Prostate gland (tissue), 2 donors: ENCODE measurements at places on chromosomes 2 and 18. TPM values are rescaled to one million over a fixed set of nuclear protein-coding genes. Genes with fewer than 3 reads are reported as not detected.

DNA sequence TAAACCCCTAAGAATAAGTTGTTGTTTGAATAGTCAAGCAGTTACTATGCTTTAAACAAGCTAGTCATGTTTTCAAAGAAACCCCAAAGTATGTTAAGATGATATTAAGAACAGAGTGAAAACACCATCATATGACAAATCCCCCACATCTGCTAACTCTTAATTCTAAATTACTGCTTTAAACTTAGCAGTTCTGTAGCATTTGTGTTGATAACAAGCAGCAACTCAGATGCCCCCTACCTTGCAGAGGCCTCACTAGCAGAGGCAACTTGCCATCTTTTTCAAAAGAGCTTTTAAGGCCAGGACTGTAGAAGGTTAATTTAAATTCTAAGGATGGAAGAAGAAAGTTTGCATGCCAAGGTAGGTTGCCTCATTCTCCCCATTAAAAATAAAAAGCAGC is 376.2 kb downstream of the SETBP1 start:
- no peak overlapping the region for H3K4me3 ChIP-seq
- no peaks in the 10 kb centered on the region for H3K36me3 ChIP-seq
- H3K4me1 ChIP-seq = no peaks in the 10 kb centered on the region
- no peak for DNase-seq
- no peak overlapping the region for H3K27ac ChIP-seq

The MBP gene
- 43.5 TPM for total RNA-seq

The FAM228A gene
- total RNA-seq = 0.55 TPM

The ANAPC1 gene
- 48.6 TPM for total RNA-seq

- H3K4me1 ChIP-seq = no peaks in the 10 kb centered on the region
- no peak overlapping the region for H3K27ac ChIP-seq
- no peak overlapping the region for H3K4me3 ChIP-seq
- H3K36me3 ChIP-seq = no peaks in the 10 kb centered on the region
- no peak for DNase-seq
These were observed 185.9 kb upstream of the NRP2 start for GRCh38 chr2:205496370-205496769.

DNA sequence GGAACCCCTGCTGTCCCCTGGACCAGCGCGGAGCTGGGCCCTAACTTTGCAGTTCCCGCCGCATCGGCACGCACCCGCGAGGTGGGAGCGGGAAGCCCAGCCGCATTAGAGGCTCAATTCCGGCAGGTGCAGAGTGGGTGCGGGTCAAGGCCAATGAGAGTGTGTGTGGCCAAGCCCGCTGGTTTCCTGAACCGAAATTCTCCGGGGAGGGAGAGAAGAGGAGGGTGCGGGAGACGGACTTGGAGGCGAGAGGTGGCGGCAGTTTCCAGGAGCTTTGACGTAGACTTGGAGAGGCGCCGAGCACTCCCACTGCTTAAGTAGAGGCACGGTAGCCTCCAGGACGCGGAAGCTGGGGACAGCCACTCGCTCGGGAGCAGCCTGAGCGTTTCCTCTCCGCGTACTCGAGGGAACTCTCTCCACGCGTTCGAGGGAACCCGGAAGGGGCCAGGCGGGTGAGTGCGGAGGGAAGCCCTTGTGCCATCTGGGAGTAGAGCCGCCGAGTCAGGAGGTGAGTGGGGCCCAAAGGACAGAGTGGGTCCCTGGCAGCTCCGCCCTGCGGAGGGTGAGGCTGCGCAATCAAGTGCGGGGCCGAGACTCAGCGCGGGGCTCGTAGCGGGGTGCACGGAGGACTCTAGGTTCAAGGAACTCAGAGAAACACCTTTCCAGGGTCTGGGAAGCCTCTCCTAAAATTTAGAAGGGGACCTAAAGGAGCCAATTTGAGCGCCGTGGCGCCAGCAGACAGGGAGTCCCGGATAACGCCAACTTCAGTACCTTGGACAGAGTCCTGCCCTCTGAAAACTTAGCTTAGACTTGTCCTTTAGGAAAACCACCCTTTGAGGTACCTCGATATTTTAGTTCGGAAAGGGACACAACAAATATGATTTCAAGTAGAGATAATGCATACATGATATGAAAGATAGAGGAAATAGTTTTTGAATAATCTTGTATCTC is at the start of gene FAM237A:
Gene FAM237A (plus strand): TSS at position 413 of the 951 bp plus-strand sequence. CDS start 1,750 bp downstream, outside the sequence.
- no peak within 1 kb of the TSS for H3K27ac ChIP-seq
- no peaks in the 10 kb centered on the region for H3K36me3 ChIP-seq
- no peak within 1 kb of the TSS for H3K4me3 ChIP-seq
- no peaks in the 10 kb centered on the region for H3K4me1 ChIP-seq
- no peak for DNase-seq

GRCh38 chr2:6827566-6828298 is 38.0 kb downstream of the CMPK2 start:
- H3K27ac ChIP-seq = no peak overlapping the region
- no peaks in the 10 kb centered on the region for H3K4me1 ChIP-seq
- no peaks in the 10 kb centered on the region for H3K27me3 ChIP-seq
- DNase-seq = no peak

- DNase-seq = no peak
- no peaks in the 10 kb centered on the region for H3K36me3 ChIP-seq
- H3K27ac ChIP-seq = no peak overlapping the region
- H3K4me3 ChIP-seq = no peak overlapping the region
- no peaks in the 10 kb centered on the region for H3K27me3 ChIP-seq
These were observed 18.7 kb downstream of the HNRNPLL start for GRCh38 chr2:38583994-38584393.

The UXS1 gene
- total RNA-seq = 54.8 TPM

The TMEM169 gene
- total RNA-seq = 0.80 TPM

The PAIP2B gene
- 5.9 TPM for total RNA-seq

The OSR1 gene
- total RNA-seq = 9.3 TPM

DNA sequence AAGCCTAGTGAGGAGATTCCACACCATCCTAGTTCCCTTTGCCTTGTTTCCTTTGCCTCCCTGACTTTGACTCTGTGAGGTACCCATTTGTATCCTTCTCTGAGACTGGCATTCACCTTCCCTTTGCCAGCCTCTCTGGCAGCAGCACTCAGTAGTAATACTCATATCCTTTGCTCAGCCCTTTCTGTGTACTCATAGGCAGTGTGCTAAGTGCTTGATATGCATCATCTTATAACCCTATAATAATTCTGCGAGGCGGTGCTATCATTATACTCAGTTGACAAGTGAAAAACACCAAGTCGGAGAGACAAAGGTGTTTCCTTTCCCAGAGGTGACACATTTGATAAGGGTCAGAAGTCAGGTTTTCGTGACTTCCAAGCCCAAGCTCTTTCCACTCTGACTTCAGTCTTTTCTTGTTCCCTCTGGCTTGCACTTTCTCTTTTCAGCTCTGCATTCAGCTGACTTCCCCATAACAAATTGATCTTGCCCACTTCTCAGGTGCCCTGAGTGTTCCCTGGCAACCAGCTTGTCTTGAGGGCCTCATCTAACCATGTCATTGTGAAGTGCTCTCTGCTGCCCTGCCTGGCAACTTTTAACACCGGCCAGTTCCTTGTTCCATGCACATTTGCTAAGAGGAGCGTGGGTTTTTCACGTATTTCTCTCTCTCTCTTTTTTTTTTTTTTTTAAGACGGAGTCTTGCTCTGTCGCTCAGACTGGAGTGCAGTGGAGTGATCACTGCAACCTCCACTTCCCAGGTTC is 94.5 kb upstream of the UPP2 start:
- H3K4me1 ChIP-seq = no peaks in the 10 kb centered on the region
- no peaks in the 10 kb centered on the region for H3K36me3 ChIP-seq
- H3K27ac ChIP-seq = no peak overlapping the region
- no peak overlapping the region for H3K4me3 ChIP-seq
- no peak for DNase-seq
- no peaks in the 10 kb centered on the region for H3K27me3 ChIP-seq

GRCh38 chr2:173755798-173756197 is 209.4 kb downstream of the SP3 start:
- no peaks in the 10 kb centered on the region for H3K4me1 ChIP-seq
- H3K27me3 ChIP-seq = no peaks in the 10 kb centered on the region
- no peak overlapping the region for H3K27ac ChIP-seq

- H3K27me3 ChIP-seq = no peaks in the 10 kb centered on the region
- no peaks in the 10 kb centered on the region for H3K4me1 ChIP-seq
- H3K27ac ChIP-seq = no peak overlapping the region
- H3K36me3 ChIP-seq = peaks cover 13% of the 10 kb centered on the region
These were observed 19.3 kb downstream of the STK36 start for GRCh38 chr2:218691234-218691633.

GRCh38 chr18:63994783-63995399 is 25.0 kb downstream of the SERPINB8 start:
- H3K27me3 ChIP-seq = no peaks in the 10 kb centered on the region
- no peak overlapping the region for H3K4me3 ChIP-seq
- H3K27ac ChIP-seq = no peak overlapping the region
- no peak for DNase-seq

The ADAM23 gene
- 10.7 TPM for total RNA-seq

The RBKS gene
- total RNA-seq = 1.8 TPM

The CERKL gene
- 0.55 TPM for total RNA-seq

The UGT1A10 gene
- not detected for total RNA-seq

DNA sequence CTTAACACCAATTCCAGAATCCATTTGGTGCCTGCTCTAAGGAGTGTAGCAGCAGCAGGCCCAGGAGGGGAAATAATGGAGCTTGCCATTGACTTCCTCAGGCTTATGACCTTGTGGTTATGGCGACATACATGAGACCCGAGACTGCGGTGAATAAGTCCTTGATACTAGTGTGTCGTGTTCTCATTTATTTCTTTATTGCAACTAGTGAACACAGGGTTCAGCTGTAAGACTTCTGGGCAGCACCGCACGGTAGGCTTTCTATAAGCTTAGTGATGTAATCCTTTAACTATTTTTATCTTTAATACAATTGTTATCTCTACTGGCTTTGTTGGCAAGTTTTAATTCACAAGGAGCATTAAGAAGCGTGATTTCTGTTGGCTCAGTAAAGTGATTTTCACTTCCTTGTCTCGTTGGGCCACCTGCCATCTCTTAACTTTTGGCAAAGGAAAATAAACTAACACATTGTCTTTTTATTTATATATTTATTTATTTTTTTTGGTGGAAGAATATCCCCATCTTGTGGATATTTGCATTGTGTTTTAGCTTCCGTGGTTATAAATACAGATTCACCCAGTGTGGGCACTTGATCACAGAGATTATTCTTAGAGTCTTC is 139.8 kb downstream of the LTBP1 start:
- no peak overlapping the region for H3K4me3 ChIP-seq
- no peaks in the 10 kb centered on the region for H3K27me3 ChIP-seq
- H3K4me1 ChIP-seq = no peaks in the 10 kb centered on the region

The RBM45 gene
- 19.0 TPM for total RNA-seq

- no peak overlapping the region for H3K4me3 ChIP-seq
- DNase-seq = no peak
These were observed 143.2 kb downstream of the TPGS2 start for GRCh38 chr18:36685580-36685979.

The GAREM2 gene
- 3.5 TPM for total RNA-seq

GRCh38 chr2:54949431-54949830 is 100.8 kb downstream of the RTN4 start:
- no peaks in the 10 kb centered on the region for H3K36me3 ChIP-seq
- no peaks in the 10 kb centered on the region for H3K27me3 ChIP-seq
- no peak overlapping the region for H3K27ac ChIP-seq

- no peaks in the 10 kb centered on the region for H3K36me3 ChIP-seq
- DNase-seq = no peak
- no peak overlapping the region for H3K27ac ChIP-seq
- no peaks in the 10 kb centered on the region for H3K27me3 ChIP-seq
- no peak overlapping the region for H3K4me3 ChIP-seq
- no peaks in the 10 kb centered on the region for H3K4me1 ChIP-seq
These were observed 30.9 kb upstream of the OSBPL6 start for GRCh38 chr2:178163395-178163794.

GRCh38 chr18:7032537-7032936 is 85.1 kb downstream of the LAMA1 start:
- no peaks in the 10 kb centered on the region for H3K4me1 ChIP-seq
- H3K36me3 ChIP-seq = no peaks in the 10 kb centered on the region
- no peaks in the 10 kb centered on the region for H3K27me3 ChIP-seq

GRCh38 chr2:144835634-144836350 is 315.9 kb upstream of the ZEB2 start:
- no peak overlapping the region for H3K27ac ChIP-seq
- no peaks in the 10 kb centered on the region for H3K27me3 ChIP-seq
- H3K4me1 ChIP-seq = no peaks in the 10 kb centered on the region

DNA sequence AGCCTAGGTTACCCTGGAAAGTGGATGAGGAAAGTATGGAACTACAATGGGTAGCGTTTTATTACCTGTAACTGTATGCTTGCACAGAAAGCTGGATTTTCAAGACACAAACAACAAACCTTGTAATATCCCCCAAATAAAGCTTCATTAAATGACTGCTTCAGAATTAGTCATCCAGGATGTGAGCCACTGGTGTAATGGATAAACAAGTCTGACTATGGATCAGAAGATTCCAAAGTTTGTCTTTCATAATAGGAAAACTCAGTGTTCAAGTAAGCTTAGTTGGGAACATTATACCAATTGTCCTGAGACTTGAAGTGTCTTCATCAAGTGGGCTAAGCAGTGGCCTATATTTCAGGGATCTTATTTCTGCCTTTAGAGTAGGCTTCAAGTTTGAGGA is 518.8 kb downstream of the LRP1B start:
- DNase-seq = no peak
- no peaks in the 10 kb centered on the region for H3K4me1 ChIP-seq
- H3K27ac ChIP-seq = no peak overlapping the region
- H3K36me3 ChIP-seq = no peaks in the 10 kb centered on the region
- no peak overlapping the region for H3K4me3 ChIP-seq

The PIAS2 gene
- 16.3 TPM for total RNA-seq

GRCh38 chr2:190327867-190328572 is 8.4 kb upstream of the HIBCH start:
- H3K36me3 ChIP-seq = no peaks in the 10 kb centered on the region
- no peak for DNase-seq
- H3K4me3 ChIP-seq = no peak overlapping the region
- no peaks in the 10 kb centered on the region for H3K27me3 ChIP-seq
- no peak overlapping the region for H3K27ac ChIP-seq

The RNF103 gene
- 40.8 TPM for total RNA-seq

GRCh38 chr2:43047187-43047780 is 179.1 kb downstream of the ZFP36L2 start:
- H3K4me1 ChIP-seq = no peaks in the 10 kb centered on the region
- H3K27me3 ChIP-seq = no peaks in the 10 kb centered on the region
- H3K4me3 ChIP-seq = no peak overlapping the region

The COPS8 gene
- total RNA-seq = 73.1 TPM

DNA sequence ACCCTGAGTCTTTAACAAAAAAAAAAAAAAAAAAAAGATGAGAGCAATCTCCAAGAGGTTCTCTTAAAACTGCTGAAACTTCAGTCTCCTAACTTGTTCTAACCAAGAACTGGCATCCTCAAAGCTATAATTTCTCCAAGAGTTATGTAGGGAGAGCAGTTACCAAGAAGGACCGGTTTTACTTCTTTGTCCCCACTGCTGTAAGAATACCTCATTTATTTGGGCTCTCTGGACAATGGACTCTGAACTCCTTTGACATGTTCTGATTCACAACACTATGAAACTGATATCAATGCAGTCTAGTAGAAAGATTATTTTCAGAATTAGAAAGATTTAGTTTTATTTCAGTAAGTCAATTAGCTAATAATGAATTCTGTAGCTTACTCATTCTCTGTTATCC is 84.5 kb upstream of the DTNB start:
- H3K4me3 ChIP-seq = no peak overlapping the region
- no peaks in the 10 kb centered on the region for H3K27me3 ChIP-seq
- no peaks in the 10 kb centered on the region for H3K36me3 ChIP-seq
- H3K27ac ChIP-seq = peak overlapping the region; percentile 73
- peak; percentile 48 for DNase-seq

The KCNG3 gene
- 0.27 TPM for total RNA-seq

- H3K36me3 ChIP-seq = no peaks in the 10 kb centered on the region
- H3K27ac ChIP-seq = no peak within 1 kb of the TSS
- H3K4me1 ChIP-seq = no peaks in the 10 kb centered on the region
These were observed at the start of gene RESP18 for GRCh38 chr2:219332542-219332941. TSS of gene RESP18 (minus strand) at chr2:219332744.

- DNase-seq = no peak
- H3K27me3 ChIP-seq = no peaks in the 10 kb centered on the region
- no peaks in the 10 kb centered on the region for H3K36me3 ChIP-seq
- no peak overlapping the region for H3K27ac ChIP-seq
- H3K4me1 ChIP-seq = no peaks in the 10 kb centered on the region
These were observed 155.8 kb downstream of the COL6A3 start for GRCh38 chr2:237258116-237258515.
